Activated CD4-positive, alpha-beta T cell treated with anti-CD3 and anti-CD28 coated beads, Interleukin-2, amount 10 ng/mL, durations not matched to agents 7 days and 5 days (primary cell): ENCODE measurements at places on chromosomes 5 and 9. TPM values are rescaled to one million over a fixed set of nuclear protein-coding genes. Genes with fewer than 3 reads are reported as not detected.

DNA sequence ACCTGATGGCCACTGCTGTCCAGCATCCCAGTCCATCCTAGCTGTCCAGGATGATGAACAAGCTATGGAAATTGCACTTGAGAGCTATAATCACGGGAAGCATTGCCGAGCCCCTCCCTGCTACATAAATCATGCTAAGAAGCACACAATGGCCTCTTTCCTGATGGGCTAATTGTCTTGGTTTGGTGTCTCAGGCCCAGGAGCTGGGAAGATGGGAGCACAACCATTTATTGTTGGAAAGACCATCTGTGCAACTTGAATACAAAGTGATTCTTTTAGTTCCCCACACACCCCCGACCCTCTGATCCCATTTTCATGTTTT is 80.4 kb downstream of the RGS3 start:
- no peak for DNase-seq

IL4 gene
- not detected for total RNA-seq

GRCh38 chr9:88978034-88978433 is 13.2 kb upstream of the S1PR3 start:
- DNase-seq, result no peak

- no peak for DNase-seq
Measured at GRCh38 chr5:177100714-177101121, 14.0 kb downstream of the FGFR4 start.

DNA sequence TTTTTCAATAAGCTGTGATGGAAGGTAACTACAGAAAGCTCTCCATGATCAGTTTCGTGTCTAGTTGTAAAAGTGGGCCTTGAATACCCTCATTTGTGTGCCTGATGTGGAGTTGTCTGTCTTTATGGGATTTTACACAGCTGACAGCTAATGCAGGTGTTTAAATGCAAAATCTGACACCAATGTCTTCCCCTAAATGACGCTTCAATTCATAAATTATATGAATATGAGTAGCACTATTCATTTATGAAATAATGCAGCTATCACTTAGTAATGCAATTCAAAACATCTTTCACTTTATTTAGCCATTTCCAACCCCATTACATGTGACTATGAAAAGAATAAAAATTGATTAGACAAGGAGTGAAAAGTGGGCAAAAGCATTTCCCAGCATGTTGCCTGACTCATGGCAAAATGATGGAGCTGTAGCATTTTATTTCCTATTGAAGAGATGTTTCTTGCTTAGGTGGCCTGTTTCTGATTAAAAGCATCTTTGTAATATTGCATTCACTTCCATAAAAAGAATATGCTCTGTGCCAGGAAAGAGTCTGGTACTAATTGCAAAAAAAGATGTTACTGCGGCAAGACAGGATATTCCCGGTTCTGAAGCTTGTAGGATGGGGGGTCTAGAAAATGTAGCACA is 116.7 kb upstream of the HAPLN1 start:
- no peak for DNase-seq

LCN6 gene
- total RNA-seq, result not detected

ZFP62 gene
- 35.6 TPM for total RNA-seq

DNA sequence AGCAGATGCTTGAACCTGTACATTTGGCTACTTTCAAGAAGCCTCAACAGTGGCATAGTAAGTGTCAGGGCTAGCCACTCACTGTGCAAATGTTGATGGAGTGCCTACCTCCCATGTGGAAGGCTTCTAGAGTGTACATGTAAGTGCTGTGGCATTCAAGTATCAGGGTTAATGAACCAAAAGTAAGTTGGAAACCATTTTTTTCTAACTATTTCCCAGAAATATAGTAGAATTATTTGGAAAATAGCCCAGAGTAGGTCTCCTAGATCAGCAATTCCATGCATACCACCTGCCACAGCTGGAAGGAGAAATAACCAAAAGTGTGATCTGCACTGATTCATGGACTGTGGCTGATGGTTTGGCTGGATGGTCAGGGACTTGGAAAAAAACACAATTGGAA is 53.3 kb downstream of the FOXD1 start:
- DNase-seq, result no peak

PLAC8L1 gene
- total RNA-seq, result 0.48 TPM

DNA sequence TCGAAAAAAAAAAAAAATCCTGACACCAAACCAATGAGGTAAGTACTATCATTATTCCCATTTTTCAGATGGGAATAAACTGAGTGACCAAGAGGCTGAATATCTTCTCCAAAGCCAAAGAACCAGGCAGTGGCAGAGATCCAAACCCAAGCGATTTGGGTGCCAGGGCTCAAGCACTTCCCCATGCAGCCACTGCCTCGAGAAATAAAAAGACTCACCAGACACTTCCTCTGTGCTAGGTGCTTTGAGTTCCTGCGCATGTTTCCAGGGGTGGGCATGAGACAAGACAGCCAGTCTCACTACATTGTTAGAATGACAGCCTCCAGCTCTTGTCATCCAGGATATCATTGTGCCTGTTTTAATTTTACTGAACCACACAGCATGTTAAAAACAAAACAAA is 2.3 kb upstream of the RPL26L1 start:
- DNase-seq, result no peak

DNA sequence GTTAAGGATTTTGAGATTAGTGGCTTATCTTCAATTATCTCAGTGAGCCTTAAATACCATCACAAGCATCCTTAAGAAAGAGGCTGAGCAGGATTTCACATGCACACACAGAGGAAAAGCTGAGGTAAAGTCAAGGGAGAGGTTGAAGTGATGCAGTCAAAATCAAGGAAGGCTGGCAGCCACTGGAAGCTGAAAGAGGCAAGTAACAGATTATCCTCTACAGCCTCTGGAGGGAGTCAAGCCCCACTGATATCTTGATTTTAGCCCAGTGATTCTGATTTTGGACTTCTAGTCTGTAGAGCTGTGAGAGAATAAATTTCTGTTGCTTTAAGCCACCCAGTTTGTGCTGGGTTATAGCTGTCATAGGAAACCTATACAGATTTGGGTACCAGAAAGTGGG is 80.1 kb downstream of the ANKRD31 start:
- no peak for DNase-seq

- DNase-seq, result no peak
Measured at GRCh38 chr5:78341440-78341839, 19.0 kb upstream of the SCAMP1 start.

SPDL1 gene
- total RNA-seq, result 60.0 TPM

LMX1B gene
- total RNA-seq, result not detected

DNA sequence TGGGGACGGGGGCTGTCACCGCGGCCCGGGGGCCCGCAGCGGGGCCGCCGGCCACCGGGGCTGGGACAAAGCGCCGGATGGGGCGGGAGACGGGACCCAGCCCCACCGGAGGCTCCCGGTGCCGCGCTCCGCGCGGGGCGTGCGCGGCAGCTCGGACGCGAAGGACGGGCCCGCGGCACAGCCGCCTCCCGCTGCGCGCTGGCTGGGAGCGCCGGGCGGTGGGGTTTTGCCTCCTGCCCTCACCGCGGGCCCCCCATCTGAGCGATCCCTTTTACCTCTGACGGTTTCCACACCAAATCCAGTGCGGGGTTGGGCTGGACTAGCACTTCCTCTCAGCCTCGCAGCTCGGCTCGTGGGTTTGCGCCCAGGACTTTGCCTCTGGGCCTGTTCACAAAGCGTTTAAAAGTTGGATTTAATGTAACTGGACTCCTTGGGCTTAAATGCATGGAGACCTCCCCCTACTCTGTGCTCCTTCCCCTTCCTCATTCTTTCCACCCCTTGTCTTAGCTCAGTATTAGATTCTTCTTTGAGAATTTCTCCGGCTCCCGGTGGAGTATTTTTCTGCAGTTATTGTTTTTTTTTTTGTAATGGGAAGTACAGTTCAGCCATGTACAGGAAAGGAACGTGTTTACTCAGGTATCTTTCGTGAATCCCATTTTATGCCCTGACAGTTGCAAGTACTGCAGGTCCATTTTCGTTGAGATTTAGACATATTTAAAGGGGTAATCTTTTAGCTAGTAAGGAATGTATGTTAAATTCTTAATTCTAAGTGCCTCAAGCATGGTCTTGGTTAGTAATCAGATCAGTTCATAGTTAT is 691 bp downstream of the FCHO2 start:
- peak; percentile 11 for DNase-seq

GRCh38 chr5:140109018-140109758 is 4.7 kb upstream of the PURA start:
- no peak for DNase-seq

GRCh38 chr9:132214027-132214622 is 52.3 kb downstream of the NTNG2 start:
- DNase-seq, result no peak

- DNase-seq, result no peak
Measured at GRCh38 chr5:109455598-109456096, 45.9 kb upstream of the PJA2 start.
